ENCODE measurements at places on chromosomes 5 and 9.

DNA sequence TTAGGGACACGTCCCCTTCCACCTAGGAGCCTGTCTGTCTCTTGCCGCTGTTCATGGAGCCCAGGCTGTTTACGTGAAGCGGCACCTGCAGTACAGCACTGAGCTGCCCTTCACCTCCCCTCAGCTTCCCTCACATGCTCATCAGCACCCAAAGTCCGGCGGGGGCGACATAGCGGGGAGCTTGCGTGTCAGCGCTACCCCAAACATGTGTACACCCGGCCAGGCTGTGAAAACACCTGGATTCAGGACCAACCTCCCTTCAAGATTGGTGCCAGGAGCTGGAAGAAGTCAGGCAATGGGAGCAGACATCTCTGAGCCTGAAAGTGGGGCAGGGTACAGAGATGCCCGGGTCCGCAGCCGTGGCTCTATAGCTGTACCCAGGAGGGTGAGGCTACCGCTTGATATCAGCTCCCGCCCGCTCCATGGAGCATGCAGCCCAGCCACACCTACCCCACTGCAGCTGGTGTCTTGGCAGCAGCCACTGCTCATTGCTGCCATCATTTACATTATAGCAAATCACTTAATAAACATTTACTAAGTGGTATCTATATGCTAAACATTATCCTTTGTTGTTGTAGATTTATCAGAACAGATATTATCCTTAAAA is 712.1 kb downstream of the CDH9 start:
- DNase-seq: no peak

GRCh38 chr5:77628840-77629508 is 9.5 kb downstream of the OTP start:
- DNase-seq: no peak

GRCh38 chr5:60597572-60598320 is 102.2 kb downstream of the DEPDC1B start:
- DNase-seq: no peak

GRCh38 chr5:135606431-135606830 is 27.6 kb upstream of the CXCL14 start:
- no peak for DNase-seq

DNA sequence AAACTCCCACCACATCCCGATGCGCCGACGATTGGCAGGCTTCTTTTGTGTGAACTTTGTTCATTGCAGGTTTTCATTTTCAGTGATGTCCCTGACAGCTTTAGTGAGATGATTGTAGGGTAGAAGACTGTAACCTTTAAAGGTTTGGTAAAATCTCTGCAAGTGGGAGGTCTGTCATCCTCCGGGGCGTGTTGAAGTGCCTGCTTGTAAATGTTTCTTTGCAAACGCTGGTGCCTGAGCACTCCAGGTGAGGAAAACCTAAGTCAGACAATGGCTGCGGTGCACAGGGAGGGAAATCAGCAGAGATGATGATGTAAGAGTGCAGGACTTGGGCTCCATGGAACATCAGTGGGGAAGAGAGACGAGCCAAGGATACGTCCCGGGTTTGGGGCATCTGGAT is 228.1 kb downstream of the DRD1 start:
- no peak for DNase-seq

DNA sequence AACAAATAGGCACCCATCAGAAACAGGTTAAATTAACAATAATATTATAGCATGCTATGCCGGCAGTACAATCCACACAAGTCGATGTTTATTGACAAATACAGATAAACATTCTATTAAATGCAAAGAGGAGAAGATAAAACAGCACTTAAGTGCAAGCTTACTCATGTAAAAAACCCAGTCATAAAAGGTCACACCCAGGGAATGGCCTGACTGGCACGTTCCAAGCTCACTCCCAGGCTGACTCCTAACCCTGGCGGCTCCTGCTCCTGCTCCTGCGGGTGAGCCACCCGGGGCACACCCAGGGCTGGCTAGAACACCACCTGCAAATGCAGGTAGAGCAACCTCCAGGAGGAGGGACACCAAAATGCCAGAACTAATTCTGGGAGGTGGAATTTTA is 66.9 kb downstream of the SEMA4D start:
- no peak for DNase-seq

DNA sequence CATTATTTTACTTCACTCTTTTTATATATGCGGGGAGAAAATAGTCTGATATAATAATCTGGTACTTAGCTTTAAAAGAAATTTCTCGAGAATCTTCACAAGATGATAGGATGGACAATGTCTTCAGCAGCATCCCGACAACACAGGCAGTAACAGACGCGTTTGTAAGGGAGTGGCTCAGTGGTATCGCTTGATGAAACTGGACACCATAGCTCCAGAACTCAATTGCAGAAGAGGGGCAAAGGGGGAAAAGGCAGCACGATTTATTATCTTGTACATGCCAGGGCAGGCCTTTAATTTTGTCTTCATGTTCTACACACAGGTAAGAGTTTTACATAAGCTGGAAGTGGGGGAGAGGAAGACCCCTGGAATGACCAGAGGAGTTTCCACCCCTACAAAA is 15.7 kb downstream of the IL4 start:
- DNase-seq: no peak

DNA sequence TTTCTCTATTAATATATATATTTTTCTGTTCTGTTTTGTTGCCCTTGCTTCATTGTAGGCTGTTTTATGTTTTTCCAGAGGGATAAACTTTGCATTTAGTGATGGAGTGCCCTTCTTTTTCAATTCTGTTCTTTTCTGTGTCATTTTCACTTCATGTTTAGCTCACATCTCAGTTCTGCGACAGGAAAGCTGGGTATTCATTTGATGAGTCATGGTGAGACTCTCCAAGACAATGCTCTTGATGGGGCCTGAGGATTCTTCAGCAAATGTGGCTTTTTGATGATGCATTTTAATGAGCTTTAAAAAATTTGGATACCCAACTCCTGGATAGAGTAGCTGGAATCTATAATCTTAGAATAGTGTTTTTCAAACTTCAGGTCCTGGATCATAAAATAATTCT is 56.5 kb upstream of the SPATA31D4 start:
- no peak for DNase-seq

DNA sequence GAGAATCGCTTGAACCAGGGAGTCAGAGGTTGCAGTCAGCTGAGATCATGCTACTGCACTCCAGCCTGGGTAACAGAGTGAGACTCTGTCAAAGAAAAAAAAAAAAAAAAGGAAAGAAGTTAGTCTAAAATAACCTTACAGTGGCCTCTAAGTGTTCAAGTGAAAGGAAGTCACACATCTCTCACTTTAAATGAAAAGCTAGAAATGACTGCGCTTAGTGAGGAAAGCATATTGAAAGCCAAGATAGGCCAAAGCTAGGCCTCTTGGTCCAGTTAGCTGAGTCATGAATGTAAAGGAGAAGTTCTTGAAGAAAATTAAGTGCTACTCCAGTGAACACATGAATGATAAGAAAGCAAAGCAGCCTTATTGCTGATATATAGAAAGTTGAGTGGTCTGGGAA is 38.1 kb downstream of the ITGA1 start:
- no peak for DNase-seq

GRCh38 chr5:56175488-56175887 is 57.6 kb downstream of the ANKRD55 start:
- DNase-seq: no peak

DNA sequence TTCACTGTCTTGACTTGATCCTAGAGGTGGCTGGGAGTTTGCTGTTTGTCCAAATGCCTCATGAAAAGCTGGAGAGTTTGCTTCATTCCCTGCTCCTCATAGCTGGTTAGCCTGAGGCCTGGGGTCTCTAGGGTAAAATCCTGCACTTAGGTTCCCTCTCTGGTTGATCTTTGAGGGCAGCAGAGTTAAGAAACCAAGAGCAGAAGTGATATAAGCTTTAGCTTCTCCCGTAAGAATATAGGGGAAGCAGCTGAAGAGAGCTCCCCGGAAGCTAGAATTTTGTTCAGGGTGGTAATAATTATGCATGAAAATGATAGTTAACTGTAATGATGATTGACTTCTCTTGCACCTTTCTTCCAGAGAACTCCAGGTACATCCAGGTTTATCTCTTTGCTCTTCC is 1.4 kb downstream of the FAM53C start:
- DNase-seq: no peak

DNA sequence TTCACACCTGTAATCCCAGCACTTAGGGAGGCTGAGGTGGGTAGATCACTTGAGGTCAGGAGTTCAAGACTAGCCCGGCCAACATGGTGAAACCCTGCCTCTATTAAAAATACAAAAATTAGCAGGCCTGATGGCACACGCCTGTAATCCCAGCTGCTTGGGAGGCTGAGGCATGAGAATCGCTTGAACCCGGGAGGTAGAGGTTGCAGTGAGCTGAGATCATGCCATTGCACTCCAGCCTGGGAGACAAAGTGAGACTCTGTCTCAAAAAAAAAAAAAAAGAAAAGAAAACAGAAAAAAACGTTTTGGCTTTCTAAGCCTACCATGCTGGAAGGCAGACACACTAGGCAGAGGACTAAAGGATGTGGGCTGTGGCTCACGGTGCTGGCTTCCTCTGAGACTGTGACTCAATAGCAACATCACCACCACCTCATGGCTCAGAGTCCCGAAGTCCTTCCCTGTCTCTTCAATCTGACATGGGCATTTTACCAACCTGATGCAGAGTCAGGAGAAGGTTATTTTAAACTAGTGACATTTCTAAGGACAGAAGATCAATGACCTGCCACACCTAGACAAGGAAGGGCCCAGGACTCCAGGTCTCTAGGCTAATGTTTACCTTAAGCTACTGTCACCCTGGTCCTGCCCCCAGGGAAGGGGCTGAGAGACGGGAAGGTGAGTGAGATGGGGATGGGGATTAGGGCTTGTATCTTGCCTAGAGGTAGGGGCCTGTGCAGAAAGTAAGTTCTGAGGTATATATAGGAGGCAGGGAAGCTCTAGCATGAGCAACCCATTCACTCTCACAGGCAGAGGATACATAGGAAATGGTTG is 3.7 kb downstream of the ECSCR start:
- peak; percentile 54 for DNase-seq

DNA sequence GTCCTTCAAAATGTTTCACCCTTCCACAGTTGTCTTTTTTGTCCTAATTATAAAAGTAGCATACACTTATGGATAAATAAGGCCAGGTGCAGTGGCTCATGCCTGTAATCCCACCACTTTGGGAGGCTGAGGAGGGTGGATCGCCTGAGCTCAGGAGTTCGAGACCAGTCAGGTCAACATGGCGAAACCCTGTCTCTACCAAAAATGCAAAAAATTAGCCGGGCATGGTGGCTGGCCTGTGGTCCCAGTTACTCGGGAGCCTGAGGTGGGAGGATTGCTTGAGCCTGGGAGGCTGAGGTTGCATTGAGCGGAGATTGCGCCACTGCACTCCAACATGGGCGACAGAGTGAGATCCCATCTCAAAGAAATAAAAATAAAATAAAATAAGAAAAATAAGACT is 1.6 kb downstream of the C5orf52 start:
- no peak for DNase-seq

DNA sequence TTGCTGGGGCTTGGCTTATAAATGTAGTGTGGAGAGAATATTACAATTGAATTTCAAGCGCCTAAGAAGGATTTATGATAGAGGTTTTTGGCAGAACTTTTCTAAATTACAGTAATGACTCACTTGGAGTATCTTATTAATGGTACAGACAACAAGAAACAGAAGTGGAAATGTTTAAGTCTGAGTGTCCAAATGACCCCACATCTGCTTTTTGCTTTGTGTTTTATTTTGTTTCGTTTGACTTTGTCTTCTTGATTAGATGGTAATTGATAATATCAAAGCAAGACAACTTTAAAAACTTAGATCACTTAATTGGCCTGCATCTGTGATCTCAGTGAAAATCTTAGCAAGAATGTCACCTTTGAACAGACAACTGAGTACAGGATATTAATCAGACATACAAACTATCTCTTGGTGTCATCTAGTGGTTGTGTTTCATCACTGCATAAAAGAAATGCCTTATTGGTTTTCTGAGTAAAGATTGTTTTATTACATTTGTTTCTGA is 577.4 kb downstream of the ISL1 start:
- DNase-seq: no peak

- no peak for DNase-seq
These were observed 6.6 kb downstream of the NACC2 start for GRCh38 chr9:136088481-136088938.

DNA sequence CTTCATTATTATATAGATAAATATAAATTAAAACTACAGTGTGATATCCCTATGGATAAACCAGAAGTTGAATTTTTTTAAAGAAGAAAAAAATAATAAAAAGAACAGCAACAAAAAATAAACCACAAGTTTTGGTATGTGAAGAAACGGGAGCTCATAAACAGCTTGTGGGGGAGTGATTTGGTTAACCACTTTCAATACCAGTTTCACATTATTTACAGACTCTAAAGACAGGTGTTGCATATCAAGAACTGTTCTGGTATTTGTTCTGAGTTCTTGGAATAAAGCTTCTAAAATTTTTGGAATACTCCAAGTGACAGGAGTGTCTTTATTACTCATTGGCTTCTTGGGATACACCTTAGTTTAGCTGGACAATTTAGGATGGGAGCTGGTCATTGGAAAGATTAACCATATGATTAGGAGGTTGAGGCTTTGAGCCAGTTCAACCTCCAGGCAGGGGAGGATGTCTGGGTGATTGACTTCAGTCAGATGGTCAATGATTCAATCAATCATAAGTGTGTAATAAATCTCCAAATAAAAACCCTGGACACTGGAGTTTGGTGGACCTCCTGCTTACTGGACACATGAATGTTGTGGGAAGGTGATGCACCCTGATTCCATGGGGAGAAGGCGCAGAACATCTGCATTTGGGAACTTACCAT is 2223.1 kb upstream of the C9orf72 start:
- DNase-seq: no peak

- no peak for DNase-seq
These were observed 40.8 kb upstream of the RNF130 start for GRCh38 chr5:180112181-180112861.

- no peak for DNase-seq
These were observed 6.3 kb downstream of the TYRP1 start for GRCh38 chr9:12699529-12699928.

- no peak for DNase-seq
These were observed 216.5 kb upstream of the NR4A3 start for GRCh38 chr9:99605016-99605743.

DNA sequence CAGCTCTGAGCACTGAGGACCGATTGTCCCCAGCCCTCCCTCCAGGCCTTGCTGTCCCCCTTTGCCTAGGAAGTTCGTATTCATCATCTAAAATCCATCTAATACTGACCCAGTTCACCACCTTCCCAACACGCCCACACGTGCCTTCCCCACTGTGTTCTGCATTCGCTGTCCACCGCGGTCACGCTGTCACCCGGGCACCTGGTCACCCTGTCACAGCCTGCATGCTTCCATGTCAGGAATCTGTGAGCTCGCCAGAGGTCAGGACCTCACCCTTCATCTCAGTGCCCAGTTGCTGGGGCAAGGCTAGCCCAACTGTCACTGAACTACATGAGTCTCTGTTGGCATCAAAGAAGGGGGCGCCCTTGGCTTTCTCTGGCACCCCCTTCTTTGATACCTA is 82.9 kb upstream of the RUFY1 start:
- DNase-seq: no peak

DNA sequence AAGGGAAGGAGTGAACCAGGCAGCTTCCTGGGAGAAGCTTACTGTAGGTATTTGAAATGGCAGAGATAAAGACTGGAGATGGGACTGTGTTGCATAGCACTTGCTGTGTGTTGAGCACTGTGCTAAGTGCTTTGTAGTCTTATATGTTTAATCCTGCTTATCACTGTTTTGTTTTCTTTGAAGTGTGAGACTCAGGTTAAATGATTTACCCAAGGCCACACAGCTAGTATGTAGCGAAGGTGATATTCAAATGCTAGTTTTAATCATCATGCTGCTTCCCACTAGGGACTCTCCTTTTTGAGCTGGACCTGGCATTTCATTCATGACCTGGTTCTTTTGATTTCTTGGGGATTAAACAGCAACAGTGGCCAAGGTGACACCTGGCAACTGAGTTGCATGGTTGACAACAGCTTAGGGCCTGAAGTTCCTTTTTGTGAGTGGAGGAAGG is 35.3 kb upstream of the SPRY4 start:
- DNase-seq: no peak

Data from T-helper 17 cell (primary cell).